ENCODE measurements at places on chromosomes 2 and 18.

DNA sequence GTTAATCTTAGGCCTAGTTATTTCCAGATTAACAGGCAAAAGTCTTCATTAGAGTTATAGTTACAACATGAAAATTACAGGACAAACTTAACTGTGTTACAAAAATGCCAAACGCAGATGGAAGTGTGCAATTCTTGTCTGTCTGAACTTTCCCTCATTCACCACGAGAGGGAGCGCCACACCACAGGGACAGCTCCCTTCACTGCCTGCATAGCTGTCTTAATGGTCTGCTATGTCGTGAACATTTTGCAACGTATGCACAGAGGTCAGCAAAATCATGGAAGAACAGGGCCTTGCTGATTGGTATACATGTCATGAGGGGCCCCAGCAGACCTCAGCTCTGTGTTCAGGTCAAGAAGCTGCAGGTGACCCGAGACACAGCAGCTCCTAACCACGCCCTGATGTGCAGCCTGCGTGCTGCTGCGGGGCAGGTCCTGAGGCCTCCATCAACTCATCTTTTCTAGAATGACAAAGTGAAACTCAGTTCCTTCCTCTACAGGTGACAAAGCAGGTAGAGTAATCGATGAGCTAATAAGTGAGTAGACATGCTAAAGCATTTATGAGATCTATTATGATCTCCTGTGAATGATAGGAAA, 78.8 kb upstream of the ATP8B1 start:
- DNase-seq: peak; percentile 48

GRCh38 chr2:46471019-46471583, 8.3 kb upstream of the TMEM247 start:
- DNase-seq: no peak

DNA sequence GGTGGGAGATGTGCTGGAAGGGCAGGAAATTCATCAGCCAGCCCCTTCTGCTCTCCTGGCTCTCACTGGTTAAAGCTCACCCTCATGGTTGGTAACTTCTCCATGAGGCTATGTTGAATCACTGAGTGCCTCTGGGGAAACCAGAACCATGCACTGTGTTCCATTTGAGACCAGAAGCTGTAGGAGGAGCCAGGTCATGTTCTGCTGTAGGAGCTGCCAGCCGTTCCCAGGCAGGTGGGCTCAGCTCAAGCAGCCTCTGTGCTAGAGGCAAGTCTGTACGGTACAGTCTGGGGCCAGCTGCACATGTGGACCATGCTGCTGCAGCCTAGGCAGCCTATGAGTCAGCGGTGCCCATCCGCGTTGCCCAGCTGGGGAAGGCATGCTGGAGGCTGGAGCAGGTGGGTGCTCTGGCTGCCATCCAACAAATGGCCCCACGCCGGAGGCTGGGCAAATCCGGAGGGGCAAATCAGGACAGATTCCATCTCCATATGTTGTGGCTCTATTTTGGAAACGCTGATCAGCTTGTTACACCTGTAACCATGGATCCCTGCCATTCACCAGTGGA, 22.0 kb upstream of the KCNF1 start:
- DNase-seq: no peak

DNA sequence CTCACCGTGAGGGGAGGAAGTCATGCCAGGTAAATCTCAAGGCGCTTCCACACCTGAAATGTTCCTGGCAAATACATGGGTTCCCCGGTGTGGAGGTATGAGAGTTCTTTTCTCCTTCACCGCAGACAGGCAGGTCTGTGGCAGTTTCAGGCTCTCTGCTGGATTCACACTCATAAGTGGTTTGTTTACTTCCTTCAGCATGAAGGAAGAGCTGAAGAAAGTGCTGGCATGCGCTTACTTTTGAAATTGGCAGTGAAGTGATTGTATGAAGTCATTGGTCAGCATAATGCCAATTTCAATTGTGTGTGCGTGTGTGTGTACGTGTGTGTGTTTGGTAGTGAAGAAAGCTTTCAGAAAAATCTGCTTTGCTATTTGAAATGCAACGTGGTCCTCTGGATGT, 43.4 kb downstream of the RNF144A start:
- no peak for DNase-seq

DNA sequence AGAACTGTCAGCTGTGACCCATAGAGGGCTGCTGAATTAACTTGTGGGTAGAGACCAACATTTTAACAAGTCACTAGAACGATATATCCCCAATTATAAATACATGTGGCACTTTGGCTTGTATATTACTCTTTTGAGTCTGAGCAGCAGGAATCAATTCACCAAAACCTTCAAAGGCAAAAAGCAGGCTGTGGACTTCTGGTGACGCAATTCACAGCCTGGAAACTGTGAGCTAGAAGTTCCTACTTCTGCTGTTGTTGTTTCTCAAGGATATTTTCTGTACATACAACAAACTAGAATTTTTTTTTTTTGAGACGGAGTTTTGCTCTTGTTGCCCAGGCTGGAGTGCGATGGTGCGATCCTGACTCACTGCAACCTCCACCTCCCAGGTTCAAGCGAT, 37.3 kb downstream of the PTCD3 start:
- no peak for DNase-seq

GRCh38 chr18:55457028-55457427, 131.0 kb downstream of the TCF4 start:
- no peak for DNase-seq

DNA sequence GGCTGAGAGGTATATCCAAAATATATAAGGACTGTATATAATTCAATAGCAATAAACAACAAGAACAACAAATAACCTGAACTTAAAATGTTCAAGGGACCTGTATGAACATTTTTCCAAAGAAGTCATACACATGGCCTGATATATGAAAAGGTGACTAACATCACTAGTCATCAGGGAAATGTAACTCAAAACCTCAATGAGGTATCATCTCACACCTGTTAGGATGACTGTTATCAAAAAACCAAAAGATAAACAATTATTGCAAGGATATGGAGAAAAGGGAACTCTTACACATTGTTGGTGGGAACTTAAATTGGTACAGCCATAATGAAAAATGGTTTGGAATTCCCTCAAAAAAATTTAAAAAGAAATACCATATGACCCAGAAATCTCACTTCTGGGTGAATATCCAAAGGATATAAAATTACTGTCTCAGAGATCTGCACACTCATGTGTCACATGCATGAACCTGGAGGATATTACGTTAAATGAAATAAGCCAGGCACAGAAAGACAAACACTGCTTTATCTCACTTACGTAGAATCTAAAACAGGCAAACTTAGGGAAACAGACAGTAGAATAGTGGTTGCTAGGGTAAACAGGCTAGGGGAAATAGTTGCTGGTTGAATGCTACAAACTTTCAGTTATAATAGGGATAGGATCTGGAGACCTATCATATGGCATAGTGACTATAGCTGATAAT, 334.5 kb upstream of the MMADHC start:
- DNase-seq: no peak

- DNase-seq: no peak
These were observed 2.9 kb downstream of the ACKR3 start for GRCh38 chr2:236572482-236572881.

DNA sequence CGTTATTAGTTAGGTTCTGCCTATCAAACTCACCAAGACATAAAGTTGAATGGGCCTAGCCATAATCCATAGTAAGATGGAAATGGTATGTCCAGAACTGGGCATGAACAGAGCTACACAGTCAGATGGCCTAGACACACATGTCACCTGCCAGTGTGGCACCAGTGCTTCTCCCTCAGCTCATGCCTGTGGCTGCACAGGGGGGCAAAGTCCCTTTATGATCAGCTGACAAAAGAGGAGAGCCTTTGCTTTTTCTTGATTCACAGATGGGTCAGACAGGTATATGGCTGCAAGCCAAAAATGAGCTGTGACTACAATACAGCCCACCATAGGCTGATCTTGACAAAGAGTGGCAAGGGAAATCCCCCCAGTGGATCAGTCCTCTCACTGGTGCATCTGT, 28.3 kb upstream of the STARD7 start:
- no peak for DNase-seq

- peak; percentile 77 for DNase-seq
These were observed 38.6 kb downstream of the ADNP2 start for GRCh38 chr18:80147418-80148325.

- DNase-seq: no peak
These were observed 257.3 kb downstream of the NBAS start for GRCh38 chr2:15303874-15304273.

DNA sequence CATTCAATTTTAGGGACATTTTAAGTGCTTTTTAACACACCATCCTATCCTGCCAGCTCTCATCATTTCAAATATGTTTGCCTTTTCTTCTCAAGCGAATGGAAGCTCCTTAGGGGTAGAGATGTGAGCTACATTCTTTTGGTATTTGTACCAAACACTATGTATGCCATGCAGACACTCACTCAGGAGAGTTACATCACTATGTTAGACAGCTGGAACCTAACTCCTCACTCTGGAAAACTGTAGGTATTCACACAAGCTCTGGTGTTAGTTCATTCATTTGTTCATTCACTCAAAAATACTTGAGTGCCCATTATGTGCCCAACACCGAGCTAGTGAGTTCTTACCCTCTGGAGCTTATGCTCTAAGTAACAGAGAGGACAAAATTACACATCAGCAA, 26.4 kb upstream of the RNU4ATAC start:
- DNase-seq: no peak

- no peak for DNase-seq
These were observed 281.8 kb downstream of the NCKAP5 start for GRCh38 chr2:133286326-133286922.

DNA sequence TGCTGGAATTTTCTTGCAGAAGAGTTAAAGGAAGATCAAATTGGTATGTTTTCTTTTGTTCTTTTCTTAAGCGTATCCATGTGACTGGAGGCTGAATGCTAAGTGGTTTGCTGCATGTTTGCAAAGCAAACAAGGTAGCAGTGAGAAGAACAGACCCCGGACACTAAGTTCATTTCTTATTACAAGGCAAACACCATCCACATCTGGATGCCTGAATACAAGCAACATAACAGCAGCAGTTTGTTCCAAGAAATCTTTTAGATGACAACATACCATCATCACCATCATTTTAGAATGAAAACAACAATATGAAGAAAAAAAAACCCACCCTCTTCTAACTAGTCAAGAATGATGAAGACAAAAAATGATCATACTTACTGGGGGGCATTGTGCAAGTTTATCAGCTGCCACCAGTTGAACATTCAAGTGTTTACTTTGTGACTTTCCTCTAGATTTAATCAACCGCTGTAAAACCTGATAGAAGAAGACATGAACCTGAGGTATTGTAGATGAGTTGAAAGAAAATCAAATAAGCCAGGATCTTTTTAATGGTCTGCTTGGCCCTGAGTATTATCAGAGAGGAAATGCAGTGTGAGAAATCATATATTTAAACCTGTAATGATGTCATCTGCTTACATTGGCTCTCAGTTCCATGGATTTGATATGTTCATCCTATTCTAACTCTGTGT, 25.0 kb upstream of the ARL5A start:
- DNase-seq: no peak

DNA sequence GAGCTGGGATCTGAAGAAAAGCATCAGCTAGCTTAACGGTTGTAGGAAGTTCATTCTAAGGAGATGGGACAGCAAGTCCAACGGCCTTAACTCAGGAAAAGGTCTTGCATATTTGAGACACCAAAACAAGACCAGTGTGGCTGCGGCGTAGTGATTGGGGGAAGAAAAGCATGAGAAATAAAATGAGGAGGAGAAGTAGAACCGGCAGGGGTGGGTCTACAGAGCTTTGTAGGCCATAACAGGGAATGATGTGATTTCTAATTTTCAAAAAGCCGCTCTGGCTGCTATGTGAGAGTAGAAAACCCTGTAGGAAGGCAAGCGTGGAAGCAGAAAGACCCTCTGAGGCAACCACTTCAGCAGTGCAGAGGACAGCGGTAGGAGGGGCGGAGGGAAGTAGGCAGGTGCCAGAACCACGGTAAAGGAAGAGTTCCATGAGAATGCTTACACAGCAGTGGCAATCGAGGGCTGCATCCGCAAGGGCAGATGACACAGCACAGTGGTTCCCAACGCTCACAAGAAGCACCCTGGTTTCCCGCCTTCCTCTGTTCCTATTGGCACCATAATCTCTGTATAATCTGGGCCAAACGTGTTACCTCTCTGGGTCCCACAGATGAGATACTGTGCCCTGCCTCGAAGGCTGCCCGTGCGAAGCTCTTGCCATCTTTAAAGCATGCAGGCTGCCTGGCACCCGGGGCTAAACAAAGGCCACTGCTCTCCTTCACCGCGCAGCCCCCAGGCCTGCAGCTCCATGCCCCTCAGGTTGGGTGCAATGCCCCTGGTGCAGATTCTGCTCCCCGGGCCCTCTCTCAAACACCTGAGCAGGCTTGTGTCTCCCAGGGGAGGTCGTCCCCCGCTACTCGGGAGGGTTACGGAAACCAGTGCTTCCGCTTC, 795 bp downstream of the ANKRD39 start:
- no peak for DNase-seq

- DNase-seq: peak; percentile 13
These were observed at the start of gene SCG2 for GRCh38 chr2:223601932-223602666. Gene SCG2 (minus strand): TSS chr2:223602361. CDS start chr2:223599282, 3,079 bp downstream.

DNA sequence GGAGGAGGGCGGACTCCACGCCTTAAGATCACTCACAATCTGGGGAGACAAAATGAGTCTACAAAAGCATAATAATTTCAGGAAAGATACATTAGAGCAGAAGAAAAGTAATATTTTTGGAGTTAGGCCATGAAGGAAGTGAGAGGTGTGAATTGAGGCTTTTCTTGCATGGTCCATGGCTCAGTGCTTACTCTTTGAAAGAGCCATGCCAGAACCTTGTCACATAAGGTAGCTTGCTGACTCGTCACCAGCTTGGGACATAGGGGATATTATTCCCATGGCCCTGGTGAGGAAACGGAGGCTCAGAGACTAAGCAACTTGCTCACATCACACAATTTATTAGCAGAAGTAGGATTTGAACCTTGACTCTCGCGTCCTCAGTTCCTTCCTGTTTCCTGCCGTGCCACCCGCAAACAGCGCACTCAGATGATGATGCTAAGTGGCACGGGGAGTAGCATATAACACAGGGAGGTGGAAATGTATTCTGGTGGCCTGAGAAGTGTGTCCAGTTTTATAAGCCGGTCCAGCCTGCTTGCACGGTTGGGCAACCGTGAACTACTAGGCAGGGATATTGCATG, 312.2 kb upstream of the EPAS1 start:
- DNase-seq: no peak

DNA sequence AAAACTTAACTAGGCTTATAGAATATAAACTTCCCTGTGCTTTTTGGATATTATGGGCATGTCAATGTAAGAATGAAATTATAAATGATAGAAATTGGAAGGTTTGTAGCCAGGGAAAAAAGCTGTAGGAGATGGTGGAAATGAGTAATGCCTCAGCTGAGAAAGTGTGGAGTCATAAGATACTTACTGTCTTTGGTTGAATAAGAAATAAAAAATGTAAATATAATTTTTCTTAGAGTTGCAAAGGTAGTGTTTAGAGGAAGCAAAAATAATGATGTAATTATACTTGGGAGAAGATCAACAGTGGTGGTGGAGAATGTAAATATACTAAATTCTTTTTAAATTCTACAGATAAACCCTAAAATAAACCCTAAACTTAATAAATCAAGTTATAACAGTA, 26.2 kb upstream of the RND3 start:
- DNase-seq: no peak

- no peak for DNase-seq
These were observed 63.6 kb downstream of the VSNL1 start for GRCh38 chr2:17604050-17604449.

All from CD8-positive, alpha-beta memory T cell (primary cell).